ENCODE measurements at places on chromosomes 1 and 21.

DNA sequence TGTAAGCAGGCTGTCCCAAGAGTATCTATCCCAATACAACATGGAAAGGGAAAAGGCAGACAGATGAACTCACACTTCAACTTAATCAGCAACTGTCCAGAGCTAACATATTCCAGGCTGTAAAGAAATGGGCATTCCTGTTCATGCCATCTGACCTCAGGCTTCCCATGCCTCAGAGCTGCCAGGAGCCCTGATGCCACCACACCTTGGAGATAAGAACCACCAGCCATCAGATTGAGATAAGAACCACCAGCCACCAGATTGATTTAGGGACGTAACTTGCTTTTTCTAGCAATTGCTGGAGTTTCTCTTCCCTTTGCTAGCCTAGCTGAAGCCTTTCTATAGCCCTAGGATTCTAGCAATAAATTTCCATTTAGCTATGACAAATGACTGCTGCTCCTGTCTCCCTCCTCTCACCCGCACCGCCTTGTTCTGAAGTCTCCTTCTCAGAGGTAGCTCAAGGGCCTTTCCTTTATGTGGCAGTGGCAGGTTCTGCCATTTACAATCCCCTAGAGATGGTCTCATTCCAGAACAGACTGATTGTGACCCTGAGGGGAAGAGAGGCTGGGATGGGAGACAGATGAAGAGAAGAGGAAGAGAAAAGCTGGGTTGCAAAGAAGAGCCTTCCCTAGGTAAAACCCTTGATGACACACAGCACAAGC is 88.0 kb upstream of the CTTNBP2NL start:
- DNase-seq = no peak

DNA sequence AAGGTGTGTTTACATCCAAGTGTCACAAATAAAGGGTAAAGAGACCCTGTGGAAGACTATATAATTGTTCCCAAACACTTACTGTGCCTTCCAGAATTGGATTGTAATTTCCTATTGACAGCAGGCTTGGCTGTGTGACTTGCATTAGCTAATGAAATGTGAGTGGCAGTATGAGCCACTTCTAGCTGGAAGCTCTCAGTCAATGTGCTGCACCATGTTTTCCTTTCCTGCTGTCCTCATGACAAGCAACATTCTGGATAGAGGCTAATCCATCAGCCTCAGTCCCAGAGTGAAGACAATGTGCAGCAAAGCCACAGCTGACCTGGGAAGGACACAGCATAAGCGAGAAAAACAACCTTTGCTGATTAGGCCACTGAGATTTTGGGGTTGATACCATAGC is 5.9 kb upstream of the FOXJ3 start:
- DNase-seq = no peak

DNA sequence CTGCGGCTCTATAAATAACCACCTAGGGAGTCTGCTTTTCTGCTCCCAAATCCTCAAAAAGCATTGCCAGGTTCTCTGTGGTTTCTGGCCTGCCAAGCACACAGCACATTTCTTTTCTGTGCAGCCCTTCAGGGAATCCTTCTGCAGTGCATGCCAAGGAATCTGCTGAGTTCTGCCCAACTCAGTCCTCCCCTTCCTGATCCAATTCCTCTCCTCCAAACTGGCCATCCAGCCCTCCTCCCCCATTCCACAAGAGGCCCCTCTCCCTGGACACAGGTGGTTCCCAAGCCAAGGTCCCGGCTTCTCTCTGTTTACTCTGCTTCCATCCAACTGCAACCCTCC is 61.8 kb downstream of the HIVEP3 start:
- no peak for DNase-seq

DNA sequence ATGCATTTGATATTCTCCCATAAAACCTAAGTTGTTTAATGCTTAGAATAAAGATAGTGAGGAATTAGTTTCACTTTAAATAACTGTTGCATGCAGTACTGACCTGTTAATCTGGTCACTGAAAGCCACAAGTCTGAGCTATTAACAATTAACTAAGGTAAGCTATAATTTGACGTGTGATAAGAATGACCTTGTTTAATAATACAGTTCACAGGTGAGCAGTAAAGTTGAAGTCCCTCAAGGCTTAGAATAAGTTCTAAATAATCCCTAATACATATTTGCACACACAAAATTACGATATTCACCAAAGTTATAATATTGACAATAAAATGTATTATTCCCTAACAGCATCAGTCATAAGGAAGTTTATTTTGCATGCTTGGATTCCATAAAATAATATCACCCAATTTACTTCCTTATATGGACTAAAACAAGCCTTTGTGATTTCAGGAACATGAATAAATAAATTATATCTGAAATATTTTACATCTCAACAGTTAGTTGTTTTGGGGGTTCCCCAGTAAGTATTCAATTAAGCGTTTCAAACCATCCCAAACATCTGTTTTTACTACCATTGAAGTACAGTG is 70.6 kb upstream of the CHRM3 start:
- DNase-seq = no peak

DNA sequence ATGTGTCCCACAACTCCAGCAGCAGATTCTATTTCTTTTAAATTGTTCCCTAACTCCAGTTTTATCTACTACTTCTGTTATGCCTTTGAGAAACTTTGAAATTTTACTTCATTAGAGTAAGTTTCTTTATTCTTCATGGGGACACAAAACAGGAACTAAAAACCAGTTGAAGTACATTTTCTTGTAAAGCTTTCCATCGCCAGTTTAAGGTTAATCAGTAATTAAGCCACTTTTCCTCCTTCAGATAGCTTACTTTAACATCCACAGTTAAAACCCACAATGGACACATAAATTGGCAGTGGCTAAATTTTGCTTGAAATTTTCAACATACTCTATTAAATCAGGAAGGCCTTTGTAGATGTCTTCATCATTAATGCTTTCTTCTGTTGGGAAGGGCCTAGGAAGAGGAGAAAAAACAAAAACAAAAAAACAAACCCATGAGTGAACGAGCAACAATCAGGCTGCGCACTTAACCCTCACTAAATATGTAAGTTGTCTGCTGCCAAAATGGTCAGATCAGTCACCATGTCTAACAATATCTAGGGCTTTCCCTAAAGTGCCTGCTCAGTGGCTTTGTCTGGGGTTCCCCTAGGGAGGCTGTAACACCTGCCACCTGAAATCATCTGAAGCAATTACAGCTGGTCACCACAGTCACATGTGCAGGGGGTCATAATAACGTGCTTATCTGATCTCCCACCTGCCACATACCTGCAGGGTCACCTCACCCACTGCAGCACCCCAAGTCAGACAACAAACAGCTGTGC is 187.9 kb downstream of the VAV3 start:
- DNase-seq = no peak

DNA sequence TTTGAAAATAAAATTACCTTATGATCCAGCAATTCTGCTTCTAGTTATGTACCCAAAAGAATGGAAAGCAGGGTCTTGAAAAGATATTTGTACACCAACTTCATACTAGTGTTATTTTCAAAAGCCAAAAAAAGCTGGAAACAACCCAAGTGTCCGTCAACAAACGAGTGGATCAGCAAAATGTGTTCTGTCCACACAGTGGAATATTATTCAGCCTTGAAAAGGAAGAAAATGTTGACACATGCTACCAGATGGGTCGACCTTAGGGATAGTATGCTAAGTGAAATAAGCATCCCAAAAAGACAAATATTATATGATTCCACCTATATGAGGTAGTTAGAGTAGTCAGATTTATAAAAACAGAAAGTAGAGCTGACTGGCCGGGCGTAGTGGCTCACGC is 65.3 kb downstream of the KAZN start:
- DNase-seq = no peak

- no peak for DNase-seq
Measured at GRCh38 chr1:10541286-10541685, 66.5 kb downstream of the PEX14 start.

GRCh38 chr1:62744611-62745577 is 39.0 kb upstream of the ATG4C start:
- no peak for DNase-seq

Data from activated CD8-positive, alpha-beta memory T cell treated with anti-CD3 and anti-CD28 coated beads for 1 hour (primary cell).